ENCODE measurements at places on chromosomes 11 and 22.

GRCh38 chr22:22406445-22407027 lies 102.0 kb downstream of the ZNF280B start:
- no peak for DNase-seq

GRCh38 chr11:72605973-72606747 lies 68.1 kb downstream of the PDE2A start:
- no peak for DNase-seq

DNA sequence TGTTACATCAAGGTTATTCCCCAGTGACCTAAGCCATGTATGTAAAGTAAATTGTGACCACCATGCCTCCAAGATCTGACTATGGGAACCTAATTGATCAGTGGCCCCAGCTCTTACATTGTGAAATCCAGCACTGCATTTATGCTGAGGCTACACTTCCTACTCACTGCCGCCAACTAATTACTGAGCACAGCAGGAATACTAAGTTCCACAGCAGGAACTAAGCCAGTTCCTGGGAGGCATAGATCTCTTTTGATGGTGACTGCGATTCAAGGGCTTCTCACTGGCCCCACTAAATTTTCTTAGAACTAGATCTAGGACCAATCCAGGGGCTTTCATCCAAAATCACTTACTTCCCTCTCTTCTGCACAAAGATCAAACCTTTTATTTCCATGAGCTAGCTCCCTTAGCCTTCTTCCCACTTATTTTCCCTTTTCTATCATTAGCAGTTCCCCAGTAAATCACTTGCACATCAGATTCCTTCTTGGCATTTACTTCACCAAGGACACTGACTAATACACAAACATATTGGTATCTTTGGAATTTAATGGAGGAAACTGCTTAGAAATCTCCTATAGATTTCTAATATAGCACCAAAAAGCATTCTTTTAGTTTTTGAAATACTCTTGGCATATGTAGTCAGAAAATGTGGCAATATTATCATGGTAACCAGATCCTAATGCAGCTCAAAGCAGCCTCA lies 46.0 kb downstream of the CNTN5 start:
- DNase-seq, result no peak

- no peak for DNase-seq
Measured at GRCh38 chr11:76459299-76459698, 14.5 kb downstream of the EMSY start.

DNA sequence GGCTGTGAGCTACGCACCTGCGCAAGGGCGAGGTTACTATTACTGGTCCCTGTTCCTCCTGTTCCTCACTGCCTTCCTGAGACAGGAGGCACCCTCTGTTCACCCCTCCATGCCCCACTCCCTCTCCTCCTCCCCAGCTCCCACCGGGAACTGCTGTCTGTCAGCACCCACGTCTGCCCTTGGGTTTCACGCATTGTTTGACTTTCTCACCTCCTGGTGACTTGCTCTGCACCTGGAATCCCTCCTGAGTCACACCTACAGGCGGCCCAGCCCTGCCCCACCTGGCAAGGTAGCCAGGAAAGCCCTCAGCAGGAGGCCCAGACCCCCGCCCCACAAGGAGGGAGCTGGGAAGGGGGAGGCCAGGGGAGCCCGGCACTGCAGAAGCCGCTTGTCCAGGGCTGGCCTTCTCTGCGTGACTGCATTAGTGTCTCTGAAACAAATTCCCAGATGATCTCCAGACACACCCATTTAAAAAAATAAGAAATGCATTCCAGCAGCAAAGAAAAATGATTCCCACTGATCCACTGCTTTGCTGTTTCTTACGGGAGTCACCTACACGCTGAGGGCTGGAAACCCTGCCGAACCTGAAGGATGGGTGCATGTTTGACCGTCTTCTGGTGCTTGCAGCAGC lies 86.4 kb downstream of the CELSR1 start:
- peak; percentile 86 for DNase-seq

- DNase-seq, result no peak
Measured at GRCh38 chr22:50477923-50478322, 3.1 kb upstream of the SBF1 start.

- no peak for DNase-seq
Measured at GRCh38 chr11:103948187-103948763, 88.2 kb upstream of the DDI1 start.

GRCh38 chr11:76806131-76806530 lies 23.0 kb downstream of the TSKU start:
- DNase-seq, result no peak

GRCh38 chr22:38162881-38163843 lies 18.5 kb downstream of the PLA2G6 start:
- no peak for DNase-seq

DNA sequence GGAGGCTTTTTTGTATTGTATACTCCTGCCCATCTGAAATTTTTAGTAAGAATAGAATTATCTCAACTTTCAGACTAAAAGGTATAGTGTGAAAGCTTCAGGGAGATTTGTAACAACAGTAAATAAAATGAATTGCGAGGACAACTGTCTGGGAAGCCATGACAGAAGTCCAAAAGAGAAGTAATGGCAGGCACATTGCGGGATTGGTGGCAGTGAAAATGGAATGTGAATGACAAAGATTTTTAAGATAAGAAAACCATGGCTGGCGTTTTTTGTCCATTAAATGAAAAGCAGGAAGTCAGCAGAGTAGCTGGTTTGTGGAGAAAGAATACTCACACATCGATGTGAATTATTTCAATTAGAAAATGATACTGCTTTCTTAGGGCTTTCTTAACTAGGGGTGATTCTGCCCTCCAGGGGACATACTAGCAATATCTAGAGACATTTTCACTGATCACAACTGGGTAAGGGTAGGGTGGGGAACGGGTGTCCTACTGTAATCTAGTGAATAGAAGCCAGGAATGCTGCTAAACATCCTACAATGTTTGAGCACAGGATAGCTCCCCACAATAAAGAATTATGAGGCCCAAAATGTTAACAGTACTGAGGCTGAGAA lies 1.6 kb downstream of the NPAT start:
- peak; percentile 2 for DNase-seq

DNA sequence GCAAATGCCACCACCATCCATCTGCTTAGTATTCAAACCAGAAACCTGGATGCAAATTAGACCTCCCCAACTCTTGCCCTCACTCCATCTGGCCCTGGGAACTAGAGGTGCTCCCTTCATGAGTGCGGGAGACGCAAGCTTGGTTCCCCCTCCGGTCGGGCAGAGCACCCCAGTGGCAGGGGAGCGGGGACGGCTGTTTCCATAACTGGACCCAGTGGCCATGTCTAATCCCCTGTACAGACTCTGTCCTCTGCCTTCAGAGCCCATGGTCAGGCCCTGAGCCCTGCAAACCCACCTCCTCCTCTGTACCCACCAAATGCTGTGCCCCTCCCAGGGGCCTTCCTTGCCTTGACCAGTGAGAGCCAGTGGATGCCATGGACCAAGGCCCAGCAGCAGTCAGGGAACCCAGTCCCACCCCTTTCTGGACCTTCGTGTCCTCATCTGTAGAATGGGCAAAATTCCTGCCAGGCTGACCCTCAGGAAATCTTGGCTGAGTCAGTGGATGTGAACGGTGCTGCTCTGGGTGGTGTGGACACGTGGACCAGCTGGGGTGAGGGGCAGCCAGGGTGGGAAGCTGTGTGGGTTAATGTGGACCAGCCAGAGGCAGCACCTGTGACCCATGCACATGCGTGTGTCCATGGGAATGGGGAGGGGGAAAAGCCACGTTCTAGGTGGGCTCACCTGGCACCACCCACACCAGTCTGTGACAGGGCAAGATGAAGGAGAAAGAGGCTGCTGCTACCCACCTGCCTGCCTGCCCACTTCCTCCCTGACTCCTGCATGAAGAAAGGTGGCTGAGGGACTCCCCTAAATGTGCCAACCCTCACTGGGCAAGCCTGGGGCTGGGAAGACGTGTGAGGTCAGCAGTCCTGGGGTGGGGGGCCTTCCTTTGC lies 72.8 kb downstream of the LRRC32 start:
- no peak for DNase-seq

All from kidney tubule cell (primary cell).